ENCODE measurements at places on chromosomes 3 and 15.
A peak's percentile ranks its signal among the peaks of the same experiment; 100 is the strongest.

DNA sequence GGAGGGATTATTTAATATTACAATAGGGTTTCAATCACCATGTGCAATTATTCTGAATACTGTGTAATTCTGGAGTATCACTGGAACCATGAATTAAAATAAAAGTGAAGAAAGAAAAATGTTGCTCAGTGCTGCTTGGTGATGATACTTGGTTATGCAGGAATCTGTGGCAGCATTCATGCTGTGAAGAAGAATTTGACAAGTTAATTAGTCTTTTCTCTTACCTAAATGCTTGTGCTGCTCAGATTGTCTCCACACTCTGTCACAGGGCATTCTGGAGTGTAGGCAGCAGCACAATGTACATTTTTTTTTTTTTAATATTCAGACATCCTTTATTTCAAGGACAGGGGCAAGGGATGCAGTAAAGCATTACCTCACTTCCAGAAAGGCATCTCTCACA lies 749.3 kb upstream of the CADM2 start:
- DNase-seq, result no peak

DNA sequence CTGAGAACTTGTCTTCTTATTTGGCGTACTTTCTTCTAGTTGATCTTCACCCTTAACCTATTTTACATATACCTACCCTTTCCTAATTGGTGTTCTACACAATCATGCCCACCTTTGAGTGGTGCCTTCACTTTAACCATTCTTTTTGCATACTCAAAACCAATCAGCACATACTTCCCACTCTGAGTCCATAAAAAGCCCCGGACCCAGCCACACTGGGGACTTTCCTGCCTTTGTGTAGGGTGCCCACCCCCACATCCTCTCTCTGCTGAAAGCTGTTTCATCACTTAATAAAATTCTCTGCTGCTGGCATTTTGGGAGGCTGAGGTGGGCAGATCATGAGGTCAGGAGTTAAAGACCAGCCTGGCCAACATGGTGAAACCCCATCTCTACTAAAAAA lies 15.9 kb upstream of the CHST2 start:
- no peak for DNase-seq

- no peak for DNase-seq
These were observed 53.0 kb downstream of the THSD4 start for GRCh38 chr15:71168166-71168834.

DNA sequence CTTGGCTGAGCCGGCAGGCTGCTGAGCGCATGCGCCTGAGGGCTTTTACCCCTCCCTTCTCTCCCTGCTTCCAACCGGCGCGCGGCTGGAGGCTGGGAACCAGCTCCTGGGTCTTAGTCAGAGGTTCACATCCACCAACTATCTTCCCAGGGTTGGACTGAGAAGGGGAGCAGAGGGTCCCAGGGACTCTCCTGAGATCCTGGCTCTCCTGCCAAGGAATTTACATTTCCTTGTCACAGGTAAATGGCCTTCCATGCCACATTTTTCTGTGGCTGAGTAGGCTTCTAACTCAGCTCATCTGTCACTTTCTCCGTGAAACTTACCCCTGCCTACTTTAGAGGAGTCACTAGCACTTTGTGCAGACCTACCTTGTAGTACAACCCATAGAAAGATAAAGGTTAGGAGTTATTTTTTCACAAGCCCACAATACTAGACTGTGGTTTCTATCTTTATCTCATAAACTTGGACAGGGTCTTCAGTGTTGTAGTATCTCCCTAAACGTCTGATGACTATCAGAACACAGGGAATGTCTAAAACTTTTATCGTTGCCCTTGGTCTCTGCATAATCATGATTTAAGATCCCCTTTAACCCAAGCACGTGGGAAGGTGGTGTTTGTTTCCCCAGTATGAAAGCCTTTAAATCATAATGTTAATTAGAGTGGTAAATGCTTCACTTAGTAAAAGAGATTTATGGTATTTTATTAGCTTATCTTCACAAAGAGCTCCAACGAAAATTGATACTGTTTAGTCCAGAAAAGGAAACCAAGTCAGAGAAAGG lies 638 bp upstream of the TBC1D5 start:
- no peak for DNase-seq

DNA sequence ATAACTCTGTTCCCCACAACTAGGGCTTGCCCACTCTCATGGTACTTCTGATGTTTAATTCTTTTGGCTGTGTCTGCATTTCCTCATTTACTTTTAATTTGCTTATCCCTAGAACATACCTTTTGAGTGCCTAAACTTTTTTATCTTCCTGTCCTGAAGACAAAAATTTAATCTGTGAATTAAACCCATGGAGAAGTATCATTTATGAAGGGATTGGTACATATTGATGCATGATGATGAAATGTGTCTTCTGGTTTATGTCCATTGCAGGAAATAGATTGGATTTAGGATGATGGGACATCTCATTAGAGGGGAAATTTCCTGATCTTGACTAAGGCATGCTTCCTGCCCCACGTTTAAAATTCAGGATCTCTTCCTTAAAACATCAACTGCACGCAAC lies 109.5 kb downstream of the PGPEP1L start:
- DNase-seq, result no peak

- DNase-seq, result no peak
These were observed 14.4 kb upstream of the ZBTB38 start for GRCh38 chr3:141353652-141354495.

DNA sequence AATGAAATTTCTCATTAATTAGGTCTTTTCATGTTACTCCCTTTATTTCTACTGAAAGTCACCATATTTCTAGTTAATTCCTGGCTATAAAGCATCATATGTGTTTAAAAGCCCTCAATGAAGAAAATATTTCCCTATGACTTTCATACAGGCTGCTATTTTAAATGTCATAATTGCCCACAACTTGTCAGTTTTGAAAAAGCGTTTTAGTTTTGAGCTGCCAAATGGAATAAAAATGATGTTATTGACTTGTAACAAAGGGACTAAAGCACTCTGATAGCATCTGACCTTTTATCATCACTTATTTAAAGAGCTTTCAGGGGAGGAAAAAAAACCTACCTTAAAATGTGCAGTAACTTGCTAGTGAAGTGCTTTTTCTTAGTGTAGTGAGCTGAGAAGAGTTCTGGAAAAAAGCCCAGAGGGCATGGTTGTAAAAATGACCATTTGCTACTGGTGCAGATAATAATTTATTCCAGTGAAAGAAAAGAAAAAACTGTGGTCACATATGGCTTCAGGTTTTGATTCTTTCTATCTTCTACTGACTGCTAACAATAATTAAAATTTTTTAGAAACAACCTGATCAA lies 877.2 kb downstream of the CADM2 start:
- DNase-seq, result no peak

GRCh38 chr3:69474186-69474585 lies 88.3 kb upstream of the FRMD4B start:
- DNase-seq, result no peak

- DNase-seq, result no peak
These were observed 341.1 kb upstream of the SEMA6D start for GRCh38 chr15:47376190-47376589.

DNA sequence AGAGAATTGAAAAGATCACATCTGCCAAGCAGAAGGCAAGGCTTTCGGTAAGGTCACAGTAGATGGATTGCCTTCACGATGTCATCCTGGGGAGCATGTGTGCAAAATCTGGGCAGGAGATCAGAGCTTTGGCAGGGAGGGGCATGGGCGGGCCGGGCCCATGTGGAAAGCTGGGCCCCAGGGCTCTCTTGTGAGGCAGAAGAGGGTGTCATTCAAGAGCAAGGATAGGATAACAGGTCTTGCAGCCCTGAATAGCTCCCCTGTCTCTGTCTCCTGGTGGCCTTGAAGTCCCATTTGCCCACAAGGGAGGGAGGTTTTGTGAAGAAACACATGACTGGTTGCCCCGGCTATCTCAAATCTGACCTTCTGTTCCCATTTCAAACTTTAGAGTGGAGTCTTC lies 172.0 kb downstream of the OPA1 start:
- DNase-seq, result no peak

DNA sequence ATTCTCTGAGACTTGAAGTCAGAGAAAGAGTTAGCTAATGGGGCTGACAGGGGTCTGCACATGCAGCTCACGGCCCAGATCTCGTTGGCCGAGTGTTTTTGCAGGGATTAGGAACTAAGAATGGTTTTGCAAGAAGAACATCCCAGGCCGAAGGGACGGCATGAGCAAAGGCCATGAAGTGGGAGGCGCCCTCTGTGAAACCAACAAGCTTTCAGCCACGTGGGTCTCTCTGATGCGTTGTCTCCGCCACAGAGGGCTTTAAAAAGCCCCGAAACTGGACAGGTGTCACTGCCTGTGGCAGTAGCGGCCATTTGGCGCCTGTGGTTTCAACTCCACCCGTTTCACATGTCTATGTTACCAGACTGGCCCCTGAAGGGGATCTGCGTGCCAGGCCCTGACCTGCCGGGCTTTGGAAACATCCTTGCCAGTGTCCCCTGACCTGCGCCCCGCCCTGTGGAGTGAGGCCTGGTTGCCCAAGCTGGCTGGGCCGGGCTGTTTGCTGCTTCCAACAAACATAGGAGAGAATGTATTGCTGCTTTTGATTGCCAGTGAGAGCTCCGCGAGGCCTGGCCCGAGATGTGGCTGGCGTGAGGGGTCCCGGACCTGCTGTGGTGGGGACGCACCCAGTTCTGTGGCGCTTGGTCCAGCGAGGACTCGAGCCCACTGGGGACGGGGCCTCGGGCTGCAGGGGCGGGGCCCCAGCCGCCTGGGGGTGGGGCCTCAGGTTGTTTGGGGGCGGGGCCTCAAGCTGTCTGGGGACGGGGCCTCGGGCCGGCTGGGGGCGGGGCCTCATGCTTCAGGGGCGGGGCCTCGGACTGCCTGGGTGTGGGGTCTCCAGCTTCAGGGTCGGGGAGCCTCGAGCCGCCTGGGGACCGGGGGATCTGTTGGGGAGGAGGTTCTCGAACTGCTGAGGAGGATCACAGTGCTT lies 30.4 kb downstream of the GOLGA6L2 start:
- peak; percentile 25 for DNase-seq

- DNase-seq, result no peak
These were observed 15.5 kb downstream of the TRAK1 start for GRCh38 chr3:42106646-42107045.

- peak; percentile 89 for DNase-seq
These were observed 46.8 kb upstream of the SLC6A1 start for GRCh38 chr3:10945683-10946287.

- no peak for DNase-seq
These were observed 43.2 kb downstream of the LDHAL6B start for GRCh38 chr15:59249816-59250215.

DNA sequence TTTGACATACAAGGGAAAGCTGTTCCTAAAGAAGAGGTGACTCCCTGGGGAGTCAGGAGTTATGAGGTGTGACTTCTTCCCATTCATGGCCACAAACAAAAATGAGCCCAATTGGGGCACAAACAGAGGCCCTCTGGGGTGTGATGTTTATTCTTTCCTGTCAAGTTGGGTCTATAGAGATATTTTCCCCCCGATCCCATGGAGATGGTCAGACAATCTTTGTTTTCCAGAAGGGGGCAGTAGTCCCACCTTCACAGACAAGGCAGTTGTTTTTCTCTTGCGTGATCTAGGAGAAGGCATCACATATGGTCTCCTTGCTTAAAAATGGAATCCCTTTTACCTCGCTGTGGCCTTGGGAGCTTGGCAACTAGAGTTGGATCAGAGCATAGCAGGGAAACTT lies 110.3 kb downstream of the MFSD1 start:
- DNase-seq, result no peak

GRCh38 chr3:158508481-158508880 lies 62.5 kb upstream of the MLF1 start:
- DNase-seq, result no peak

DNA sequence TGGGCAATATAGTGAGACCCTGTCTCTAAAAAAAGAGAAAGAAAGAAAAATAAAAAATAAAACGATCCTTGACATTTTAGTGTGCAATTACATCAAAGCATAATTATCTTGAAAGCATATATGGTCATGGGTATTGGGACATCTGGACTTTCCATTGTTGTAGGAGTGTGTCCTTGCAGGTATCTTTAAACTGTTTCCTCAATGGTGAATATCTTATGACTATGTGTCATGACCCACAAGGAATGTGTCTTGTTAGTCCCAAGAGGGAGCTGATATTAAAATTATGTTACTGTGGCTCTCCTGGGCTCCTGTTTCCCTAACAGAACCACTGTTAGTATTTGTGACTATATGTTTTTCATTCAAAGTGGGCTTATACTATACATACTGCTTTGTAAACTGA lies 26.6 kb downstream of the EIF1B start:
- no peak for DNase-seq

- peak; percentile 38 for DNase-seq
These were observed at the start of gene TRIM71 for GRCh38 chr3:32817558-32818228. TRIM71 (plus strand) TSS chr3:32817997; CDS start chr3:32818081, 84 bp downstream.

DNA sequence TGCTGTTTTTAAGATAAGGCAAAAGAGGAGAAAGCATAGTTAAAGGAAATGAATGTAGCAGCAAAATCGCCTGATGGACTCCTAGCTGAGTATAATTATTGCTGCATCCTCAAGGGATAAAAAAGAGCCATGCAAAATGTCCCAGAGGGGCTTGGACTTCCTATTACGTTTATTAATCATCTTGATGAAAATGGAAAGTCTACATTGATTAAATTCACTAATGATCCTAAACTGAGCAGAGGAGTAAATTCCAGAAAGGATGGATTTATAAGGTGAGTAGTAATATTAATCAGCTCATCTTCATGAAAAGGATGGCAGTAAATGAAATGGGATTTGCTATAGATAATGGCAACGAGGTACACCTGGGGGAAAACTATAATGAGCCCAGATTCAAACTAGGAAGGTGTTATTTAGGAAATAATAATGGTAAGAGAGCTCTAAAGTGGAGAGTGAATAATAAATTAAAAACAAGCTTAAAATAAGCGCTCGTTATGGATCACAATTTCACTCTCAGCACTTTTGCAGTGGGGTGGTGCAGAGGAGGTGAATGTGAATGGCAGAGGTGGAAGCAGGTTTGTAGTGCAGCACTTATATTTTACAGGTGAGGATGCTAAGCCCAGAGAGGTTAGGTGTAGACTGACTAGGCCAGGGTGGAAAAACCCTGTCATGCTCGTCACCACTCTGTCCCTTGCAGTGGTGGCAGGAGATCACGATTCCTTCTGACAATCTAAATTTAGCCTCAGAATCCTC lies 22.3 kb downstream of the IL5RA start:
- no peak for DNase-seq

DNA sequence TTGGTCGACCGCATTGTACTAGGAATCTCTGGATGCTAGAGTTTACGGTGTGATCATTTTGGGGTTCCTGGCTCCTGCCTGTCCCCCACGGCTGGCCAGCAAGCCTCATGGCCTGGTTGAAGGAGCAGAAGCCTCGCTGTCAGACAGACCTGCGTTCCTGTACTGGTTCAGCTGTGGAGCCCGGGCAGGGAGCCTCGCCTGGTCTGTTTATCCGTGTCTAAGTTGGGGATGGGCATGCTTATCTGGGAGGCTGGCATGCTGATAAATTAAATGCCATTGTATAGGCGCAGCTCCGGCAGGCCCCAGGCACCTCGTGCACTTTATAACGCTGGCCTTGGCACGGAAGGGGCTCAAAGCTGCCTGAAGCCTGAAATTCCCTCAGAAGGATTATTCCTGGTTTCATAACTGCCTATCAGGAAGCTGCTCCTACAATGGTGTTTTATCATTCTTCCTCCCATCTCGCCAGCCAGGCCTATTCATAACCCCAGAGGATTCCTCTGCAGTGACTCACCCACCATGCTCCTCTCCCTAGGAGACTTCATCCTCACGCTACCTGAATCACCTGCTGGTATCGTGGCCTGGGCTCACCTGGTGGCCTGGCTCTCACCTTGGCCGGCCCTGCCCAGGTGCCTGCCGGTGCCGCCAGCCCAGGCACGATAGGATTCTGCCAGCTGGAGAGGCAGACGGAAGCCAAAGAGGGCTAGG lies 110.9 kb downstream of the ASB7 start:
- DNase-seq, result no peak
